ENCODE measurements at places on chromosomes 2 and 18. TPM values are rescaled to one million over a fixed set of nuclear protein-coding genes. Genes with fewer than 3 reads are reported as not detected.
A peak's percentile ranks its signal among the peaks of the same experiment; 100 is the strongest.

Gene TWIST2
- 2.6 TPM for total RNA-seq

Gene DQX1
- total RNA-seq: not detected

Gene HMSD
- not detected for total RNA-seq

Gene HOXD8
- 0.16 TPM for total RNA-seq

GRCh38 chr2:113692698-113693428, 63.6 kb downstream of the SLC35F5 start:
- no peak for DNase-seq

- no peak for DNase-seq
These were observed 937 bp downstream of the EGR4 start for GRCh38 chr2:73292316-73292905.

Gene RASGRP3
- total RNA-seq: 55.7 TPM

Gene NTSR2
- not detected for total RNA-seq

DNA sequence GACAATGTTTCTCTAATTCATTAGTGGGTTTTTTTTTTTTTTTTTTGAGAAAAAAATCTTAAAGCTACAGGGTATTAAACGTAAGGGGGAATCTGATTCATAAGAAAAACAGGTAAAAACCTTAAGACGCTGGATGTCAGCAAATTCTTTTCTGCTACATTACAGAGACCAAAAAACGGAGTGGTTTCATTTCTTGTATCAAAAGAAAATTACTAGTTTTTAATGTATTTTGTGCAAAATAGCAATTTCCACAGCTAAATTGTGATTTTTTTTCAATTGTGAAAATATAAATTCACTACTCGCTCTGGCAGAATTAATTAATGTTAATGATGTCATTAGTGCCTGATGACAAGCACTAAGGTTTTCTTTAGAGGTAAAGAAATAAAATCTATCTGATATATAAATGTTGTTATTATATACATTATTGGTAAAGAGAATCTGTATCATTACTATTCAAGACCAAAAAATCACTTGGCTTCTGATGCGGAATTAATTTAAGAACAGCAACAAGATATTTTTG, 9.9 kb downstream of the OTX1 start:
- DNase-seq: no peak

Gene LRRTM1
- 0.68 TPM for total RNA-seq

DNA sequence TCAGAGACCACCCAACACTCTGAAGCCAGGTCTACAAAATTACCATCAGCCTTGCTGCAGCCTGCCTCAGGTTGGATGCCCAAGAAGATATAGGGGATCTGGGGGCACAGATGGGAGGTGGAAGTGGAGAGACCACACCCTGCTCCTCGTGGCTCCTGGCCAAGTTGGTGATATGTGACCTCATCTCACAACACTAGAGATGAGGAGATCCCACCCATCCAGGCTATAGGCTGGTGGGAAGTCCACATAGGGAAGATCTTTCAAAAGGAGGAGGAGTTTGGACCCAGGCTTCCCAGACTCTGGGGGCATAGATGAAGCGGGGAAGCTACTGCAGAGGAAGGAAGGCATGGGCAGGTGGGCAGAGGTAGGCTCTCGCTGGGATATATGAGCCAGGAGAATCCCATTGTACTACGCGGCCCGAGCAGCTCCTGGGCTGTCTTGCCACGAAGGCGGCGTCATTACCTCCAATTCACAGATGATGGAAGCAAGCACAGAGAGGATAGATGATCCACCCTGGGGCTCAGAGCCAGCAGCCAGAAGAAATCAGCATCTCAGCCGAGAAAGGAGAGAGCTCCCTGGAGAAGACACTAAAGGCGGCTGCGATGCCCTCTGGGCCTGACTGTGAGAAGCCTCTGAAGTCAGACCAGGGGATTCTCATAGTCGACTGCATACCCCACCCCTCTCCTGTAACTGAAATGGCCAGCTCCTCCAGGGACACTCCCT, 96.0 kb downstream of the RHOB start:
- DNase-seq: no peak

- no peak for DNase-seq
These were observed 119.4 kb downstream of the COPS8 start for GRCh38 chr2:237205043-237205541.

DNA sequence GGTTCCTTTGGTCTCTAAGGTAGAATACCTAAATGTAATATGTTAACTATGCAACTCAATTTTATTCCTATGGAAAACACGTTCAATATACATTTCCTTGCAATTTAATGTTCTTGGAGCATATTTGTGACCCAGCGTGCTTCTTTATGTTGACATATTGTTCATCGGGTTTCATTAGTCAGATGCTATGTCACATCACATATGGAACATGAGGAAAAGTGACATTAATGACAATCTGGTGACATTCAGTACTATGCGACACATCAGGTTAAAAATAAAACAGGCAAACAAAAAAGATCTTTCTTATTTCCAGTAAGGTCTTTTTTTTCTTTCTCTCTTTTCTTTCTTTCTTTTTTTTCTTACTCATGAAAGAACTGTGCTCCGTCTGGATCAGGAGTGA, 135.6 kb upstream of the SMIM21 start:
- DNase-seq: no peak

DNA sequence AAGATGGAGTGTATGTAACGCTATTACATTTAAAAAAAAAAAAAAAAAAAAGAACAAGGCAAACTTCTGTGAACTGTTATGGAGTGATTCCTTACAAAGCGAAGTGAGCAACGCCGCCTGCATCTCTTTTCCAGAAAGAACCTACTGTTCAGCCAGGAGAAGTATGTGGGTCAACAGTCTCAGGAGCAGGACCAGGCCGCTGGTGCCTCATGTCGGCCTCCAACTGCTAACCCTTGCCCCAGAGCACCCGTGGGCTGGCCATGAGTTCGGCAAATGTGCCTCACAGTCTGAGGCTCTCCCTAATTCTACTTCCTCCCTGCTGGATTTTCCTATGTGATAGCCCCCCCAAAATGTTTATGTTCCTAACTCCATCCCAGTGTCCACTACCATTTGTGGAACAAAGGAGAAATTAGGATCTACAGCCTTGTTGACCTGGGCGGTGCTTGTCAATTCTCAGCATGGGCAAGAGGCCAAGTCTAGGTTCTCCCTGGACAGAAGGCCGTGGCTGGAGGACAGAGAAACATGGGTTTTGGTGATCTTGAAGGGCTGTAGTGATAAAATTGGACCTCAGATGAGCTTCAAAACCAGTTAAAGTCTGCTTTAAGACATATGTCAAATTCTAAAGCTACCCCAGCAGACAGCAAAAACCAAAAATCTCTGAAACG, 15.9 kb downstream of the FAM168B start:
- no peak for DNase-seq

Gene PIEZO2
- total RNA-seq: 0.11 TPM

Gene CXCR4
- 3.1 TPM for total RNA-seq

DNA sequence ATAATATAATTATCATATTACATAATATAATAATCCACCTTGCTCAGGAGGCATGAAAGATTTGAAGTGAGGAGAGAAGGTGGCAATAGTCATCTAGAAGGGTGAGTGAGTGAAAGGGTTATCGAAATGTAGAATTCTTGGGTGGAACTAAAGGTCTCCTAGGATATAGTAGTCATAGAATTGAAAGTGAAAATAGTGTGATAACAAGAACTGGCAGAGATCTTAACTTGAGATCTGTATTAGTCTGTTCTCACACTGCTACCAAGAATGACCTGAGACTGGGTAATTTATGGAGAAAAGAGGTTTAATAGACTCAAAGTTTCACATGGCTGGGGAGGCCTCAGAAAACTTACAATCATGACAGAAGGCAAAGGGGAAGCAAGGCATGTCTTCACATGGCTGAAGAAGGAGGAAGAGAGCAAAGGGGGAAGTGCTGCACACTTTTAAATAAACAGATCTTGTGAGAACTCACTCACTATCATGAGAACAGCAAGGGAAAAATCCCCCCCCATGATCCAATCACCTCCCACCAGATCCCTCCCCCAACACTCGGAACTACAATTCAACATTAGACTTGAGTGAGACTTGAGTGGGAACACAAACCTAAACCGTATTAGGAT, 351.5 kb downstream of the NR4A2 start:
- no peak for DNase-seq

GRCh38 chr2:159807183-159808031, 9.4 kb upstream of the CD302 start:
- no peak for DNase-seq

DNA sequence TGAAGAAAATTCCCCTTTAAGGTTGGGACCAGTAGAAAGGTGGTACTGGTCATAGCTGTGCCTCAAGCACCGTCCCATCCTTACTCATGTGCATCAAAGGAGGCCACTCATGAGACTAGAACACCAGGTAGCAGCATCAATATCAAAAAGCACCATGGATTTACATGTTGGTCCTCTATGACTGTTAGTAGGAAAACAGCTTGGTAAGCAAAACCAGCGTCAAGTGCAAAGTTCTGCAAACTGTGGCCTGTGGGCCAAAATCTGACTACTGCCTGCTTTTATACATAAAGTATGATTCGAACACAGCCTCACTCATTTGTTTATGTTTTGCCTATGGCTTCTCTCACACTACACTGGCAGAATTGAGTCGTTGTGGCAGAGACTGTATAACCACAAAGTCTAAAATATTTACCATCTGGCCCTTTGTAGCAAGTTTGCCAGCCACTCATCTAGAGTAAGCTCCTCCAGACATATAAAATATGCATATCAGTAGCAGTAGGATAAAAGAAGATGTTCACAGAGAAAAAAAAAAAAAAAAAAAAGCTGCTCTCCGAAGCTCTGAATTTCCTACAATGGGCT, 119.7 kb upstream of the CTNNA2 start:
- DNase-seq: no peak

- DNase-seq: no peak
These were observed 141.7 kb downstream of the DIS3L2 start for GRCh38 chr2:232103140-232103737.

DNA sequence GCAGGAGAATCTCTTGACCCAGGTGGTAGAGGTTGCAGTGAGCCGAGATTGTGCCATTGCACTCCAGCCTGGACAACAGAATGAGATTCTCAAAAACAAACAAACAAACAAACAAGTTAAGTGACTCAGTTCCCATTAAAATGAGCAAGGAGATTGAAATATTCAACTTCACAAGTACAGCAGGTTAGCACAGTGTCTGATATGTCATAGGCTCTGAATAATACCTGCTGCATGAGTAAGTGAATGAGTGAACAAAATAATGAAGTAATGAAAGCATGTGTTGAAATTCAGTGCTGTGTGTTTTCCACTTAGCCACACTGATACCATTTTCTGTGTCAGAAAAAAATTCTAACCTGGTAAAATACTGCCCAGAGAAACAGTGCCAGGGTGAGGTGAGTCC, 41.9 kb upstream of the SETBP1 start:
- DNase-seq: no peak

DNA sequence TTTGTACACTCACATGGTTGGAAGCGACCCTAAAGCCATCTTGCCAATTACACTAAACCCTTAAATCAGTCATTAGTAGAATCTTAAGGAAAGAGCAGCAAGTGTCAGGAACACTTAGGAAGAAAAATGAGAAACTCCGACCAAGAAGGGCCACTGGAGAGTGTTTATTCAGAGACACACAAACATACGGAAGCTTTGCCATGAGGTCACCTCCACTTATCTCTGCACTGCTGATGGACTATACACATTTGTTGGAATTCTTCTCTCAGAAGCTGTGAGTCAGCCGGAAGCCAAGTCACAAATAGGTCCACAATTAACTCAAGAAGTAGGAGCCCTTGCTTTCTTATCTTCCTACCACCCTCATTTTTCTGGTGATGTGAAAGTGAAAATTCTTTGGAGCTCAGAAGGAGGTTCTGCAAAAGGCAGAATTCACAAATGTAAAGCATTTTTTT, 21.6 kb downstream of the BMP10 start:
- no peak for DNase-seq

DNA sequence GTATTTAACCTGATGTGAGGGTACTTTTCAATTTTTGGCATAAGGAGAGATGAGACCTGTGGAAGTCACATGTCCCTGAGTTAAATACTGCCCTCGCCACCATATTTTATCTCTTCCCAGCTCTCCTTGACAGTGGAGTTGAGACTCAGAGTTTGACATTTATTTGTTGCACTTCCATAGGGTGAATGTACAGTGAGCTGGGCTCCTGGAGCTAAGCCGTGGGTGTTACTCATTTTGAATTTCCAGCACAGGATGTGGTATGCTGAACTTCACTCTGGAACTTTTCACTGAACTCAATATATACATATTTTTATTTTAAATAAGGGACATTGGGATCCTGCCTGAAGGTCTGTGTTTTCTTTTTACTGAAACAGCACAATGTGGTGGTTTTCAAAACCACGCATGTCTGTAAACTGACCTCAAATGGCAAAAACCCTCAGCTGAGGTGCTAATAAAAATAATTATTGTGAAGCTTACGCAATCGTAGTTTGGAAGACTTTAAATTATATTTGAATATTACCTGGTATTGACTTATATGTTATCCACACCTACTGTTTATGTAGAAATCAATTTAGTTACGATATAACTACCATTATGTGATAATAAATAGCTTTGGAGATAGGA, 12.1 kb downstream of the RNF144A start:
- DNase-seq: no peak

DNA sequence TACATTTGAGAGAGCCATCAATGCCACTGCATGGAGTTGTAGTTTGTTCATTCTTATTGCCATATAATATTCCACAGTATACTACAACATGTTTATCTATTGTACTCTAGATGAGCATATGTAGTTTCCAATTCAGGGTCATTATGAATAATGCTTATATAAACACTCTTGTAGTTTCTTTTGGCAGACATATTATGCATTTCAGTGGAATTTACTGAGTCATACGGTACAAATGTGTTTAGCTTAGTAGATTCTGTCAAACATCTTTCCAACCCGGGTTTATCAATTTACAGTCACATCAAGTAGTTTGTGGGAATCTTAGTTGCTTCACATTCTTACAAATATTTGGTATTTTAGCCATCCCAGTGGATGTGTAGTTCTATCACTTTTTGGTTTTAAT, 161.1 kb downstream of the KCNH7 start:
- DNase-seq: no peak

DNA sequence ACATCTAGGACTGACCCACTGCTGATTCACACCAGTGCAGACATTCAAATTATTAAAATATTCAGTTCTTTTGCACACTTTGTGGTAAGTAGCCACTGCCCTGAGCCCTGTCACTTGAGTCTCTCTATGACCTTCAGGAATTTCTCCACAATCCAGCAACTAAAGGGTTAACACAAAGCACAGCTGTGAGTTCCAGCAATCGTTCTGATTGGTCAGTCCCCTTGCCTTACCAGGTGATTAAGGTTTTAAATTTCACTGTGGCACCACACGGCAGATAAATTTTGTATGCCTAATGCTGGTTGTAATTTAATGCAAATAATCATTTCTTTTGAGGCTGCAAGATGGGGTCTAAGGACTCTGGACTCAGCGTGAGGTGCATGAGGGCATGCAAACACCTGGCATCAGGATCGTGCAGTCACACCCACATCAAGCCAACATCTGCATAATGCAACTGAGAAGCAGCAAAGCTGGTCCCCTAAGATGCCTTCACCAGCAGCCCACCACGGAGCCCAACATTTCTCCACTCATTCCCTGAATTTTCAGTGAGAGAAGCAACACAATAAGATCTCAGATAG, 36.6 kb downstream of the SLC14A1 start:
- no peak for DNase-seq

Gene MTERF4
- 23.0 TPM for total RNA-seq

Gene SAG
- not detected for total RNA-seq

Gene RNF125
- 5.6 TPM for total RNA-seq

Gene MAP4K3
- 32.3 TPM for total RNA-seq

Gene RBFA
- 25.3 TPM for total RNA-seq

GRCh38 chr2:60116161-60116875, 437.1 kb downstream of the BCL11A start:
- DNase-seq: no peak

- no peak for DNase-seq
These were observed 215.9 kb downstream of the TMEM247 start for GRCh38 chr2:46695283-46695682.

- peak; percentile 87 for DNase-seq
These were observed 288.5 kb downstream of the TNS1 start for GRCh38 chr2:217714287-217714751.

Gene MAP3K19
- not detected for total RNA-seq

Measured in Right ventricle myocardium inferior (tissue), 1 donor.